T-helper 2 cell (primary cell): ENCODE measurements at places on chromosomes 5 and 9.

GRCh38 chr9:37836386-37836785 is 35.8 kb downstream of the DCAF10 start:
- no peak for DNase-seq

GRCh38 chr5:9512457-9512856 is 33.4 kb downstream of the SEMA5A start:
- no peak for DNase-seq

GRCh38 chr9:98538626-98539031 is 170.1 kb downstream of the GABBR2 start:
- no peak for DNase-seq

GRCh38 chr5:173420108-173420507 is 91.9 kb upstream of the STC2 start:
- DNase-seq, result no peak

- DNase-seq, result no peak
Measured at GRCh38 chr9:107637421-107638420, 148.2 kb upstream of the KLF4 start.

DNA sequence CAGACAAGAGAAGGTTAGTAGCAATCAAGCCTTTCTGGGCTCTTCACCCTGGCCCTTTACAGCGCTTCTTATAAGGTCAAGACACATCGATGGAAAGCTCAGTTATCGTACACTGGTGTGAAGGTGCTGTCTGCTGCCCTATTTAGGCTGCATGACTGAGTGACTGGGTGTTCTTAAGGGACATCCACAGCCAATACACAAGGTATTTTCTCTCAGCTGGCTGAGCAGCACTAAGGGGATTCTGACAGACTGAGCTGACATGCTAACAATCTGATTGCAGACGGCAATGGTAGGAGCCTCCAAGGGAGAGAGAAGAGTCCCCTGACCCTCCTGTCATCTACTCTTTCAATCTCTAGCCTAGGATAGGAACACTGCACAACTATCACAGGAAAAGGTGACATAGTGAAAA is 577.9 kb downstream of the ISL1 start:
- no peak for DNase-seq

GRCh38 chr9:128175102-128175563 is 15.1 kb downstream of the BBLN start:
- no peak for DNase-seq

GRCh38 chr5:40477856-40478546 is 201.7 kb upstream of the PTGER4 start:
- DNase-seq, result no peak

DNA sequence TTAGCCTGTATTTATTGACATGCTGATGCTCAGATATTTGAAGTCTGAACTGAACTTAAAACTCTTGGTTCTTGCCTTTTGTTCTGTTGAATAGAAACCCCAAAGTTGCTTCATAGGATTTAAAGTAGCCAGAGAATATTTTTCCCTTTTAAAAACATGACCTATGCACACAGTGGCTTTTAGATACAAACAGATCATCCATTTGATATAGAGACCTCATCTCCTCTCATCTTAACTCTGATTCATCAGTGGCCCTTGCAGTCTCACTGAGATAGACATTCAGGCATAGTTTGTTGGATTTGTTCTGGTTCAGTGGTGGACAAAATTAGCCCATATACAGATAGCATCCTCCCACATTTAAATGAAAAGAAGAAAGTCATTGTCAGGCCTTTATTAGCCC is 43.5 kb upstream of the PJA2 start:
- no peak for DNase-seq

- DNase-seq, result no peak
Measured at GRCh38 chr9:6620796-6621195, 24.7 kb downstream of the GLDC start.

- DNase-seq, result no peak
Measured at GRCh38 chr5:178895615-178896571, at the start of gene ZFP2. Gene ZFP2, plus strand, starts transcription at chr5:178895913. Its CDS starts 35,401 bp downstream, at chr5:178931314.

GRCh38 chr9:83920469-83920926 is 734 bp downstream of the KIF27 start:
- no peak for DNase-seq

GRCh38 chr9:116907989-116908388 is 220.9 kb downstream of the TRIM32 start:
- no peak for DNase-seq

- no peak for DNase-seq
Measured at GRCh38 chr9:114059047-114059803, 18.9 kb downstream of the AMBP start.

DNA sequence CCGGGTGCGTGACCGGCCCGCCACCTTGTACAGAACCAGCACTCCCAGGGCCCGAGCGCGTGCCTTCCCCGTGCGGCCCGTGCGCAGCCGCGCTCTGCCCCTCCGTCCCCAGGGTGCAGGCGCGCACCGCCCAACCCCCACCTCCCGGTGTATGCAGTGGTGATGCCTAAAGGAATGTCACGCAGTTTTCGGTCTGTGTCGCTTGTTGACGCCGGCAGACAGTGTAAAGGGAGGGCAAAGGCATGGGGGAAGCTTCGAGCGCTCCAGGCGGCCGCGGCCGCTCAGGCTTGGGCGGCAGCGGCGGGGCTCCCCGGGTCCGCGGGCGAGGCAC is 1.3 kb downstream of the LRRC26 start:
- DNase-seq, result no peak

- DNase-seq, result no peak
Measured at GRCh38 chr9:8600914-8601680, 801.5 kb upstream of the DMAC1 start.

DNA sequence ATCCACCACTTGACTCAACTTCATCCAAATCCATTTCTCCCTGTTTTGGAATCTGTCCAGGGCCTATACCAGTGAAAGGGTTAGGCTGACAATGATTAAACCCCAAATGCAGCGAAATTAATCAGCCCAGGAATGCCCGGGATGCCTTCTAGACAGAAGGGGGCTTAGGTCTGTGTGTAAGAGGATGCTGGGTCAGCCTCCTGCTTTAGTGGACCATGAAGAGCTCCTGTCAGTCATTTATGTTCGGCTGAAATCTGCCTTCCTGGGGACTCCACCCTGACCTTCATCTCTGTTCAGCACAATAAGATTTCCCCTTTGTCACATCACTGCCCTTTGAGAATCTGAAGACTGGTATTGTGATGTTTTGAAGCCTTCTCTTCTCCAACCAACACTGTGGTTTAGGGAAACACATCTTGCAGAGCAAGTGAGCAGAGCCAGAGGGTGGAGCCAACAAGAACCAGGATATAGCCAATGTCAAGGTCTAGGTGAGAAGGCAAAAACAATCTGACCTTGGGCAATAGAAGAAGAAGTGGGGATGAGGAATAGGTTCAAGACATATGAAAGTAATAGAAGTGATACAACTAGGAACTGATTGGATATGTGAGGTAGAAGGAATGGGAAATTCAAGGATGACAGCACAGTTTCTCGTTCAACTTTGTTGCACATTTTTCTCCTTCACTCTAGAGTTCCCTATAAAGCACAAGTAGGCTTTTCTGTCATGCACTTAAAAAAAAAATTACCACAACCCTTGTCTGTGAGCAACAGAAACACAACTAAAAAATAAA is 234.4 kb downstream of the ARHGAP26 start:
- DNase-seq, result no peak

DNA sequence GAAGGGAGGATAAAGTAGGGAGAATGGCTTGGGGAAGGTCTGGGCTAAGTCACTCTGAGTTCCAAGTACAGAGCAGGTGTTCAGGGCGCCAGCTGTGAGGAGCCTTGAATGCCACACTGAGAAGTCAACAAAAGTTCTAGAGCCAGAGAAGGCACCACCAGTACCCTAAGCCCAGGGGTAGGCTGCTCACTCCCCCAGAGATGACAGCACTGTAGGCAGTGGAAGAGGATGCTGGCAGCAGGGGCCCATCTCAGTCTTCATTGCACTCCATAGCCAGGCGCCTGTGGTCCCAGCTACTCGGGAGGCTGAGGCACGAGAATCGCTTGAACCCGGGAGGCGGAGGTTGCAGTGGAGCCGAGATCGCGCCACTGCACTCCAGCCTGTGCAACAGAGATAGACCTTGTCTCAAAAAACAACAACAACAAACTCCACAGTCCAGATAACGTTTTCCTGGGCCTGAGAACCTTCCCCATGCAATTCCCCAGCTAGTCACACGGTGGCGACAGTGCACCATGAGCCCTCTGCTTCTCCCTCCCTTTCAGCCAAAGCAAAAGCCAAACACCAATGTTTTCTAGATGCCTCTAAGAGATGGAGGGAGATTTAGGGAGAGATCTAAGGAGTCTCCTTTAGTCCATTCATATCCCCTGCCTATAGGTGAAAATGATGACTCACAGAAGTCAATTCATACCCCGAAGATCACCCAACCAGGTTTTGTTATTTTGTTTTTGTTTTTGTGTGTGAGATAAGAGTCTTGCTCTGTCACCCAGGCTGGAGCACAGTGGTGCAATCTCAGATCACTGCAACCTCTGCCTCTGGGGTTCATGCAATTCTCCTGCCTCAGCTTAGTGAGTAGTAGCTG is 19.8 kb upstream of the NSD1 start:
- peak; percentile 63 for DNase-seq
